HFF-Myc (cell line): ENCODE measurements at places on chromosomes 16 and 17.
A peak's percentile ranks its signal among the peaks of the same experiment; 100 is the strongest.

DNA sequence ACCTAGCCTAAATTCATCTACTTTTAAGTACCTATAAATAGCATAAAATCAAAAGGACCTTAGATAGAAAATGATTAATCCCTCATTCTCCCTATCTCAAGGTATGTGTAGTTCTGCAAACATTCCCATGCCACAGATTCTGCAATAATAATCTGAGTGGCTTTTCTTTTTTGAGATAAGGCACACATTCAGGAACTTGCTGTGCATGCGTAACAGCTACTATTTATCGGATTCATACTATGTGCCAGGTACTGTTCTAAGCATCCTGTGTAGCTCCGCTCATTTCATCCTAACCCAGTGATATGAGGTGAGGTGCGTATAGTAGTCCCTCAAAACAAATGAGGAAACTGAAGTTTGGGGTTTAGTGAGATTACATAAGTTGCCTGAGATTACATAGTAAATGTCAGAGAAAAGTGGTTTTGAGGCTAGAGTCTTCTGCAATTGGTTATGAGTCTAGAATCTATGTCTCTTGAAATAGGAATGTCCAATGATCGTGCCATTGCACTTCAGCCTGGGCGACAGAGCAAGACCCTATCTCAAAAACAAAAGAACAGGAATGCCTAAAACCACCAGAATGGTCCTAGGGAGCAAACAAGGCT lies 2.0 kb upstream of the ZNF263 start:
- no peak for DNase-seq

DNA sequence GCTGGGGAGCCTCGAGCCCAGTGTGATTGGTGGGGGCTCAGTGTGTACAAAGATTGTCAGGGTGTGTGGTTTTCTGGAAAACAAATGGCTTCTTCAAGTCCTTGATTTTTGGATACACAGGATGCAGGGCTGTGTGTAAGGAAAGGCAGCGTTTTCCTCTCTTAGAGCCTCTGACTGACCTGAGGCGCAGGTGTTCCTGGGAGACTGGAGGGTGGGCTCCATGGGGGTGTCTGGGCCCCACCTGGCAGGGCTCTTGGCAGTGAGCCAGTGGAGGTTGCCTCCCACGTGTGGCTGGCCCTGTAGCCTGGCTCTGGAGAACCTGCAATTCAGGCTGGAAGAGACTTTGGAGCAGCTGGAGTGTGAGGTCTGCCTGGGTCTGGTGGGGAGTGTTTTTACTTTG lies 5.0 kb downstream of the FOXK2 start:
- DNase-seq, result no peak

DNA sequence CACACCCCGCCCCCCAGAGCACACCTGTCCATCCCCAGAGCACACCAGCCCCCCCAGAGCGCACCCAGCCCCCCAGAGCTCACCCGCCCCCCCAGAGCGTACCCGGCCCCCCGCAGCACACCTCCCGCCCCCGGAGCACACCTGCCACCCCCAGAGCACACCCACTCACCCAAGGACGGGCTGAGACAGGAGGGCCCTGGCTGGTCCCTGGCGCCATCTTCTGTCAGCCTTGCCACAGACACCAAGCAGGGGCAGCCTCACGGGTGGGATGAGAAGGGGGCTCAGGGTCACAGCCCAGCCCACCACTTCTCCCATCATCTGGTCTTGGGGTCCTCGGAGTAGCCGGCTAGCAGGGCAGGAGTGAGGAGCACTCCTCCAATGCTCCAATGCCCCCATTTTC lies 31.8 kb downstream of the PIEZO1 start:
- DNase-seq, result no peak

- DNase-seq, result no peak
These were observed 174.0 kb downstream of the KATNIP start for GRCh38 chr16:27723711-27724481.

DNA sequence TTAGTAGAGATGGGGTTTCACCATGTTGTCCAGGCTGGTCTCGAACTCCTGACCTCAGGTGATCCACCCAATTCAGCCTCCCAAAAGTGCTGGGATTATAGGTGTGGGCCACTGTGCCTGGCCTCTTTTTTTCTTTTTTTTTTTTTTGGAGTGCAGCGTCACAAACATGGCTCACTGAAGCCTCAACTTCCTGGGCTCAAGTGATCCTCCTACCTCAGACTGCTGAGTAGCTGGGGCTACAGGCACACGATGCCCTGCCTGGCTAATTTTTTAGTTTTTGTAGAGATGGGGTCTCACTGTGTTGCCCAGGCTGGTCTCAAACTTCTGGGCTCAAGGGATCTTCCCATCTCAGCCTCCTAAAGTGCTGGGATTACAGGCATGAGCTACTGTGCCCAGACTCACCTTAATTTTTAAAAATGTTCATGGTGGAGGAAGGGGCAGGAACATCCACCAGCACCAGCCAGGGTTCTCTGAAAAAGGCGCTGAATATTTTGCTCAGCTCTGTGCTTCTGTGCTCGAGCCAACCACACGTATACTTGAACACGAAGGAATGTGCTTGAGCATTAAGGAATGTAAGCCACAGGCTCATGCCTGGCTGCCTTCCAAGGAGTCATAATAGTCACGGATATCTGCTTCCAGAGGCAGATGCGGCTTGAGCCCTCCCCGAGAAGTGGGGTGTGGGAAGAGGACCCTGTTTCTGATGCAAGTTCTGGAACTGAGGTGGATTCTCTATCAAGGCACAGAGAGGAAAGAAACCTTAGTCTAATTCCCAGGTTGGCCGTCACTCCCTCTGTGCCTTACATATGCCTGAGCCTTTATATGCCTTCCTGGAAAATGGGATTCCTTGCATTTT lies 65.5 kb upstream of the CREBBP start:
- peak; percentile 95 for DNase-seq

GRCh38 chr17:78804777-78805176 lies 22.7 kb upstream of the CYTH1 start:
- no peak for DNase-seq

DNA sequence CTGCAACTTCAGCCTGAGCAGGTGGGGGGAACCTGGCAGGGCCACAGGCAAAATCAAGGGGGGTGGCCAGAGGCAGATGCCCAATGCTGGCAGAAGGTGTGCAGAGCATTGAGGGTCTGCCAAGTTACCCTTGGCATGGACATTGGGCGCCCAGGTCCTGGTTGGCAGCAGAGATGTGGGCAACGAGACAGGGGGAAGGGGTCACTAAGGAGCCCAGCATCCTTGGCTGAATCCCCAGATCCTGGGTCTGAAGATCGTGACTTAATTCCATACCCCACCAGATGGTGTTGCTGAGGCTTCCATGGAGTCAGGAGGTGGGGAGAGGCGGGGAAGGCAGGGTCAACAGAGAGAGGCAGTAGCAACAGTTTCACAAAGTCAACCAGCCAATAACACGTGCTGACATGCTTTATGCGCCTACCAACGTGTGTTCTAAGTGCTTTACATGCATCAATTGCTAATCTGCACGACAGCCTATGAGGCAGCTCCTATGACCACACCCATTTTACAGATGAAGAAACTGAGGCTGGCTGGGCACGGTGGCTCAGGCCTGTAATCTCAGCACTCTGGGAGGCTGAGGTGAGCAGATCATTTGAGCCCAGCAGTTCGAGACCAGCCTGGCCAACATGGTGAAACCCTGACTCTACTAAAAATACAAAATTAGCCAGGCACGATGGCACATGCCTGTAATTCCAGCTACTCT lies 83.3 kb downstream of the GSG1L start:
- DNase-seq, result no peak

DNA sequence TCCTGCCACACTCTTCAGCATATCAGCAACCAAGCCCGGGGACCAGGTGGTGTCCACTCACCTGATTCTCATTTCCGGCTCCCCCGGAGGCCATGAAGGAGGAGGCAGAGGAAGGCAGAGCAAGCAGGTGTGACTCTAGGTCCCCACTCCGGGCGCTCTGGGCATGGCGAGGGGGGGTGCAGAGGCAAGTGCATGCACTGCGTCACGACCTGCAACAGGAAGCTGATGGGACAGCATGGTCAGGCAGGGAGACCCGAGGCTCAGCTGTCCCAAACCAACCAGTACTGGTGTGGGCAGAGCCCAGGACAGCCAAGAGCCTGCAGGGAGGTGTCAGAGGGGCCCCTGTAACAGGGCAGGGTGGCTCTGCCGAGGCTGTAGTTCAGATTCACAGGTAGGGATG lies 2.1 kb upstream of the ENGASE start:
- DNase-seq, result no peak

DNA sequence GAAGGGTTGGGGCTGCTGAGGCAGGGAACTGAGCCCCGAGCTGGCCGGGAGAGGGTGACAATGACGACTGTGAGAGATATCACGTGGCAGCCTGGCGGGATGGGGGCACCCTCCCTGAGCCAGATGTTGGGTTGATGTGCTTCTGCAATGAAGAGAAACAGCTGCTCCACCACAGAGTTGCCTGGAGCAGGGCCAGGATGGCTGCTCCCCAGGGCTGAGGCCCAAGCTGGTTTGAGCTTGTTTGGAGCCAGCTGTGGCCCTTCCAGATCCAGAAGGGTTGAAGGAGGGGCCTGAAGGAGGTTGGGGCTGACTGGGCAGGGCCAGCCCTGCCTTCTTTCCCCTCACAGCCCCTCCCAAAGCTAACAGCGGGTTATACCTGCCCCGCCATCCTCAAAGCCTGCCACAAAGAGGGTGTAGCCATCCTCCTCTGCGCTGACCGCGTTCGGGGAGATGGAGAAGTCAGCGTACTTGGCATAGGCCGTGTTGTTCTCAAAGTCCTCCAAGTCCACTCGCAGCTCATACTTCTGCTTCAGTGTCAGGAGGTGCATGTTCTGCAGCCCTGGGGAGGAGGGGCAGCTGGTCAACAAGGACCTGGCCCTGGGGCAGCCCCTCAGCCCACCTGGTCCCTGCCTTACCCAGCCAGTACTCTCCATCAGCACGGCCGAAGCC lies 2.1 kb downstream of the MFAP4 start:
- DNase-seq, result peak; percentile 94

- no peak for DNase-seq
These were observed 23.0 kb downstream of the TSC2 start for GRCh38 chr16:2070576-2071453.

GRCh38 chr17:78450696-78451345 lies 72.4 kb downstream of the PGS1 start:
- DNase-seq, result no peak

DNA sequence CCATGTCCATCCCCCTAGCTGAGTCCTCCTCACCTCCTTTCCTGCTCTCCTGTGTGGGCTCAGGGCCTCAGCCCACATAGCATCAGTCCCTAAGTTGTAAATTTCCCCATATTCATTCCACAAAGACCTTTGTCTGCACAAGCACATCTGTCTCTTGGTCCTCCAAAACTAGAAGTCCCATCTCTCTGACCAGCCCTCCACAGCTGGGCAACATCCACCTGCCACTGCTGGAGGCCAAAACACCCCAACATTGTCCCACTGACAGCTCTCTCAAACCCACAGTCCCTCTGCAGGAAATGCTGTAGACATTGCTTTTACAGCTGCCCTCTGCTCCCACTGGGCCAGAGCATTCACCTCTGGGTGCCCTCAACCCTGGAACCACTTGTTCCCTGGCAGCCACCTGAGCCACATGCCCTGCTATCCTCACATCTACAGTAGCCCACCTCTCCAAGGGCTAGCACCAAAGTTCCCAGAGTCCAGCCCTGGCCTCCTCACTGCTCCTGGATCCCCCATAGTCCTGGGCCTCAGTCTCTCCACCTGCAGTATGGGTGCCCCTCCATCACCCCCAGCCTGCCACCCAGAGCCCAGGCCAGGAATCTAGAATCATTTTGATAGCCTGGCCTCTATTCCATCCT lies 1722.7 kb downstream of the TP53TG3F start:
- no peak for DNase-seq

DNA sequence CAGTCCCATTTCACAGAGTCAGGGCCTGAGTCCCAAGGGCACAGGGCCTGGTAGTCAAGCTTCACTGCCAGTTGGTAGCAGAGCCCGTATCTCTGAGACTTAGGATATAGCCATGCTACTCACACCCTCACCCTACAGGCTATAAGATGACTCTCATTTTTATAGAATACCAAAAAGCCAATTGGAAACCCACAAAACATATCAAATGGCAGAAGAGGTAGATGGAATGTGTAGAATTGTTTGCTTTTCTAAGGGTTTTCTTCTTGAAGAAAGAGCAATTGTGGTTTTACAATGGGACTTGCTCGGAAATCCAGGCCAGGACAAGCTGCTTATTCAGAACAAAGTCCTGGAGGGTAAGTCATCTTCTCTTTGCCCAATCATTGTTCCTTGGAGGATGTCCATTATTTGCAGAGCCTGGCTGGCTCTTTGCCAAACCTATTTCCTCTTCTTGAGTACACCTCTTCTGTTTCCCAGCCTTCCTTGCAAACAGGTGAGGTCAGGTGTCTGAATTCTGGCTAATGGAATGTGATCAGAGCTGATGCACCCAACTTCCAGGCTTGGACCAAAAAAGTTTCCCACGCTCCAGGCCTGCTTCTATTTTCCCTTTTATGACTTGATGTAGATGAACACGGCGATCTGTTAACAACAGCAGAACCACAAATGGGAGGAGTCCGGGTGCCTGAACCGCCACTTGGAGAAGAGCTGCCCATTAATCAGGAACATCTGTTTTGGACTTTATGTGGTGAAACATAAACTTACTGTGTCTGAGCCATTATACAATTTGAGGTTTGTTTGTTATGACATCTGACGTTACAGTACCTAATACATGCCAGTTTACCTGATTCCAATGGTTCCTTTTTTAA lies 16.9 kb upstream of the CCL22 start:
- DNase-seq, result peak; percentile 84

DNA sequence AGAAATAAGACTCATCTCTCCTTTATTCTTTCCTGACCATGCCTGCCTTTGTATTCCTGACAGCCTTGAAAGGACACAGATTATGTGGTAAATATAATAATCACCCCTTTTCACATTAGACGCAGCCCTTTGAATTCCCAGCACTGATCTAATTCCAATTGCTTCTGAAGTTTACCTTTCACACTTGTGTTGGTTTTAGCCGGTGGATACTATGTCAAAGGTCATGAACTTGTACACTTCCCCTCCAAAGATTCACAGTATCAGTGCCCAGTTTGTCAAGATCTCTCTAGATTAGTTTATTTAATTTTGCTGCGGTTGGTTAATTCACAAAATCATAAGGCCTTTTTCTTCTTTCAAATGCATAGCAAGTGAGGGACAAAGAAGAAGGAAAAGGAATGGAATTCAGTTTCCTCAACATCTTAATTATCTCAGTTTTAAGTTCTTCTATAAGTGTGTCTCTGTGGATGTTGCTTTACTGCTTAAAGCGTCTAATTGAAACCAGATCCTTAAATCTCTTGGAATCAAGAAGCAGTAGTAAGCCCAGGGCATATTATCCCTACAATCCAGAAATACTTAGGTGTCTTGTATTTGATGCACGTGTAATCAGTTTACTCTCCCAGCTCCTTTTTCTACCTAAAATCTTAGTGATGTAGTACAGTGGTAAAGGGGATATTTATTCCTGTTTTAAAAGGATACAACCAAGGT lies 174.3 kb upstream of the TBX2 start:
- DNase-seq, result no peak

- DNase-seq, result no peak
These were observed at the start of gene TAT for GRCh38 chr16:71576971-71577370. Gene TAT, minus strand, starts transcription at chr16:71577092. Its CDS starts 677 bp downstream, at chr16:71576415.

- DNase-seq, result no peak
These were observed 104.0 kb downstream of the TANC2 start for GRCh38 chr17:63070031-63070430.

GRCh38 chr17:51662204-51663056 lies 402.1 kb downstream of the UTP18 start:
- no peak for DNase-seq

- DNase-seq, result no peak
These were observed at the start of gene SOX15 for GRCh38 chr17:7589891-7590691. Gene SOX15, minus strand, starts transcription at chr17:7590094. Its CDS starts 418 bp downstream, at chr17:7589676.

- no peak for DNase-seq
These were observed 14.3 kb downstream of the GLYR1 start for GRCh38 chr16:4832698-4833343.

GRCh38 chr16:78478267-78478861 lies 378.9 kb downstream of the WWOX start:
- DNase-seq, result no peak
